T follicular helper cell (primary cell): ENCODE measurements at places on chromosomes 3 and 15.

GRCh38 chr15:90268415-90268814 lies 2.9 kb downstream of the NGRN start:
- no peak for DNase-seq

DNA sequence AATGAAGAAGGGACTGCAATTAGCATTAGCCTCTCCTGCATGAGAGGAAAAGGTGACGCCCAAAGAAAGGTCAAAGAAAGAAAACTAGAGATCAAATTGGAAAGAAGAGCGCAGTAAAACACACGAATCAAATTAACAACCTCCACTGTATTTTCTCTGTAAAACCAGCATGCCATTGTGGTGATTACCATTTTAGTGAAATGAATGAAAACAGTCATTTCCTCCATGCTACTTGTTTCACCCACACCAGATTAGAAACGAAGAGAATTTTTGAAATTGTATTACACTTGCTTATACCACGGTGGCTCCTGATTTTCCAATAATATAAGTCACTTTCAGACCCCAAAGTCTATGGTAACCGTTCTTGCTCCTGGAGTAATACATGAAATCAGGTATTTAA lies 71.6 kb downstream of the SUMF1 start:
- DNase-seq, result no peak

GRCh38 chr15:66153549-66154415 lies 99.8 kb downstream of the MEGF11 start:
- DNase-seq, result no peak

- DNase-seq, result no peak
Observed at GRCh38 chr3:191158815-191159214, 40.2 kb upstream of the OSTN start.

GRCh38 chr3:33956206-33956605 lies 157.8 kb downstream of the PDCD6IP start:
- DNase-seq, result no peak

DNA sequence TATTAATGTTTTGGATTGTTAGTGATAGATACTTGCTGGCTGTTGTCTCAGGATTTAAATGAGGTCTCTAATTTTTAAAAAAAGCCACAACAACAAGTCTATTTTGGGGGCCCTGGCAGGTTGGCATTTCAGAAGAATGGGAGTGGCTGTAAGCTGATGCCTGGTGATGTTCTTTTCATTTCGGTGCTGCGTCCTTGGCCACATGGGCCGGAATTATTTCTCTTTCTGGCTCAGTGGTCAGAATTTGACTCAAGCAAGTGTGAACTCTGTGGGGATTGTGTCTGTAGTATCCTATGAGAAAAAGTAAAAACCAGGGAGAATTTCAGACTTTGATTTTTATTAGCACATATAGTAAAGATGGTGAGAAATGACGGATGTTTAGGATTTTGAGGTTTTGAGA lies 203.0 kb downstream of the AKAP13 start:
- no peak for DNase-seq

GRCh38 chr3:23624305-23624704 lies 181.4 kb upstream of the UBE2E1 start:
- no peak for DNase-seq

DNA sequence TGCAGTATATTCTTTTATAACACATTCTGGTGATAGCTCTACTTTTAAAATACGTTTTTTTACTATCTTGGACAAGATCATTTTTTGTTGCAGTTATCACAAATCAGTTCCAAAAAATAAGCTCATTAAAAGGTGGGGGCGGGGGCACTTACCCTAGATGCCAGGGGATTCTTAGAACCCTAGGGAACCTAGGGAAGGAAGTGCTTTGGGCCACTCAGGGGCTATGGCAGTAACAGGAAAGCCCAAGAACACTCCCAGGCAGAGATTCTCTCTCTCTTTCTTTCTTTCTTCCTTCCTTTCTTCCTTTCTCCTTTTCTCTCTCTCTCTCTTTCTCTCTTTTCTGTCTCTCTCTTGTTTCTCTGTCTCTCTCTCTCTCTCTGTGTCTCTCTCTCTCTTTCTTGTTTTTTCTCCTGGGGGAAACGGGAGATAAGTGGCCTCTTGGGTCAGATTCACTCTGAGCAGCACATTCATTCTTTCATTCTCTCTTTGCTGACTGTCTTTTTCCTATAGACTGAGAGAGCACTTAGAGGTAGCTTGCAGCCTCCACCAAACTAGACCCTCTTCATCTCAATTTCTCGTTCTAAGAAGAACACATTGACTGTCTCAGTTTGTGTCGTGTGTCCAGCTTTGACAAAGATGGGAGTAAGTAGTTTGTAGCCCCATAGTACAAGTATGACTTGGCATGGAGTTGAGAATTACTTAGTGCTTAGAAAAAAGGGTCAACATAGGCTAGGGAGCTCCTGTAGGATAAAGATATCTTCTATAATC lies 16.6 kb downstream of the SCAANT1 start:
- DNase-seq, result no peak

- DNase-seq, result no peak
Observed at GRCh38 chr3:131796111-131796510, 238.7 kb downstream of the CPNE4 start.

DNA sequence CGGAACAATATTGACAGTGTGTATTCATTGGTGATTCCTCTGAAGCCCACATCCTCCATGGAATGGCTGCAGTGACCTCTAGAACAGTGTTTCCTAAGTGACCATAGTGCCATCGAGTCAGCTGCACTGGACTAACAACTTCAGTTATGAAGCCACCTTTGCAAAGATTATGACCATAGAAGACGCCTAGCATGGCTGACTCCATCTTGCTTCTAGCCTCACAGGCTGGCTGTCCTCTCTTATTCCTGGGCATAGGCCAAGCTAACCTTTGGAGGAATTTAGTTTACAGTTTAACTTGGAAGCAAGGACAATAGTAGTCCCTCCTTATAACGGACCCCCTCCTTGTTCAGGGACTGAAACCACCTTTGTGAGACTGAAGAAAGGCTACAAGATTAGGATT lies 37.3 kb upstream of the OSBPL11 start:
- no peak for DNase-seq

DNA sequence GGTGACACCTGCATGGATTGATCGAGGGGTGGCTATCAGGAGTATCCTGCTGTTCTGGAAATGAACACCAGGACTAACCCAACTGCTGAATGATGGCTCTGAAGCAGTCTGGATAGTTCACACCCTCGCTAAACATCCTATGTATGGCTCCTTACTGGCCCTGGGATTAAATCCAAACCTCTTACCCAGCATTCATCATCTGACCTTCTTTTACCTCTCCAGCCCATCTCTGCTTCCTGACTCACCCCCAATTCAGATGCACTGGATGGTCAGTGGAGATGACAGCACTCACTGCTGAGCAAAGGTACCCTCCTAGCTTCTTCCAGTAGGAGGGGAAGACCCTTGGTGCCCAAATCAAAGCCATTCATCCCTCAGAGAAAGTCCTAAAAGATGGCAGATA lies 235.2 kb upstream of the TRIM42 start:
- DNase-seq, result no peak

- peak; percentile 14 for DNase-seq
Observed at GRCh38 chr3:122299872-122300460, 25.1 kb upstream of the CSTA start.
